Activated effector memory CD4-positive, alpha-beta T cell treated with Interleukin-2 at 50 U/mL for 16 hours (primary cell): ENCODE measurements at places on chromosomes 13 and 19.

DNA sequence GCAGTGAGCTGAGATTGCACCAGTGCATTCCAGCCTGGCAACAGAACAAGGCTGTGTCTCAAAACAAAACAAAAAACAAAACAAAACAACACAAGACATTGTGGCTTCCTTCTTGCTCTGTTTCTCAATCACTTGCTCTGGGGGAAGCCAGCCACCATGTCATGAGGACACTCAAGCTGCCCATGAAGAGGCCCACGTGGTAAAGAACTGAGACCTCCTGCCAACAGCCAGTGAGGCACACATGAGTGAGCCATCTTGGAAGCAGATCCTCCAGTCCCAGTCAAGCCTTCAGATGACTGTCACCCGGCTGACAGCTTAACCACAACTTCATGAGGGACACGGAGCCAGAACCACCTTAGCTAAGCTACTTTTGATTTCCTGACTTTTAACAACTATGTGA, 25.2 kb downstream of the CPT1C start:
- DNase-seq, result no peak

- DNase-seq, result no peak
These were observed 220.3 kb downstream of the DNAJC15 start for GRCh38 chr13:43243711-43244110.

DNA sequence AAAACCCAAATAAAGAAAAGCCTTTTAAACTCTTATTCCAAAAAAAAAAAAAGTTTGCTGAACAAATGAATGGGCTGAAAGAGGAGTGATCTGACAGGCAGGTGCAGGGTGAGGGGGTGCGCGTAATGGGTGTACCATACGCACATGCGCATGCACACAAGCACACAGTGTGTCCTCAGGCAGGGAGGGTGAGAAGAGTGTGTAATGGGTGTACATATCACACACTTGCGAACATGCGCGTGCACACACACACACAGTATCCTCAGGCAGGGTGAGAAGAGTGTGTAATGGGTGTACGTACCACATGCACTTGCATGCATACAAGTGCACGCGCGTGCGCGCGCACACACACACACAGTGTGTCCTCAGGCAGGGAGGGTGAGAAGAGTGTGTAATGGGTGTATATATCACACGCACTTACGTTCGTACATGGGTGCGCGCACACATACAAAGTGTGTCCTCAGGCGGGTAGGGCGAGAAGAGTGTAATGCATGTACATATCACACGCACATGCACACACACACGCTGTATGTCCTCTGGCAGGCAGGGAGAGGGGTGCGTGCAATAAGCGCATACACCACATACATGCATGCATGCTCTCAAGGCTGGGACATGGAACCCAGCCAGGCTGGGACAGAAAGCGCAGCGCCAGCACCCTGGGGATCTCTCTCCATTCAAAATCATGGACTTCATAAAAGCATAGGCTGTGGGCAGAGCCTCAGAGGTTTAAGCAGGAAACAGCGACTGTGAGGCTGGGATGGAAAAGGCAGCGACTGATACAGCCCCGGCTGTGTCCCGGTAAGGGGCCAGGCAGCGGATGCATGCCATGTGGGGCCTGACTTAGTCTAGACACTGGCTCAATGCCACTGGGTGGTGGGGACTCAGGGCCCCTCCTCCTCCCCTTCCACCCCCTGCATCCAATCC, 70.4 kb downstream of the CEBPG start:
- DNase-seq, result no peak

DNA sequence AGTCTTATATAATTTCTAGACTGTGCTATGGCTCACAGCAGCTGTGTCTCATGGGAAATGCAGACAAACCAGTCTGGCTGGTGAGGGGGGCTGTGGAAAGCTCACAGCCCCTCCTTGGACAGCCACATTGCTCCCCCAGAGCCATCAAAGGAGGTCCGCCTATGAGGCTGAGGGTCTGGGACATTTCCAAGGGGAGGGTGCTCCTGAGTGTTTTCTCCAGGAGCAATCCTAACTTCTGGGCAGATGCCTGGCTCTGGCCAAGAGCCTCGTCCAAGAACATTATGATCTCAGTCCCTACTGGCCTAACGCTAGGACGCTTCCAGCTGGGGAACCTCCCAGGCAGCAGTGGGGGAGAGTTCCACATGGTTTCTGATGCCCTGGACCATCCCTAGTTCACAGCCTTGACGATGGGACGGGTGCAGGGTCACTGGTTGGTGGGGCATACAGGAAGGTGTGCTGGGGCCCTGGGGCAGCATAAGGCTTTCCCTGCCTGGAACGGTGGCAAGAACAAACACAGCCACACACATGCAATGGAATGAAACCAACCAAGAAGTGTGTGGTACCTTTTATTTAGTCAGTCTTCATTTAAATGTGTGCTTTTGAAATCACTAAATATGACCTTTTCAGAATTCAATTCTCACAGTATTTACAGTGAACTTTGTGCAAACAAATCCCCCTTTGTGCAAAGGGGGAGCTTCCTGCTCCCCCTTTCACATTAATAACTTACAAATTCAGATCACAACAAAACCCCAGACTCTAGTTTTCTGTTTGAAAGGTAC, 60.6 kb downstream of the CDADC1 start:
- no peak for DNase-seq

DNA sequence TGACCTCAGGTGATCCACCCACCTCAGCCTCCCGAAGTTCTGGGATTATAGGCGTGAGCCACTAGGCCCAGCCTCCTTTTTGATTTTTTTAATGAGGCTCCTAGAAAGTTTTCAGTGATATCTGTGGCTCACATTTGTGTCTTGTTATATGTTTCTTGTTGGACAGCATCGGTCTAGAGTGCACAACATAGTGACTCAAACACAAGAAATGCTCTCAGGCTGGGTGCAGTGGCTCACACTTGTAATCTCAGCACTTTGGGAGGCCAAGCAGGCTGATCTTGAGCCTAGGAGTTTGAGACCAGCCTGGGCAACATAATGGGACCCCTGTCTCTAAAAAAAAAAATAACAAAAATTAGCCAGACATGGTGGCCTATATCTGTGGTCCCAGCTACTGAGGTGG, 8.2 kb downstream of the PHF11 start:
- no peak for DNase-seq

GRCh38 chr19:12346896-12347295, 13.5 kb upstream of the ZNF563 start:
- DNase-seq, result no peak

DNA sequence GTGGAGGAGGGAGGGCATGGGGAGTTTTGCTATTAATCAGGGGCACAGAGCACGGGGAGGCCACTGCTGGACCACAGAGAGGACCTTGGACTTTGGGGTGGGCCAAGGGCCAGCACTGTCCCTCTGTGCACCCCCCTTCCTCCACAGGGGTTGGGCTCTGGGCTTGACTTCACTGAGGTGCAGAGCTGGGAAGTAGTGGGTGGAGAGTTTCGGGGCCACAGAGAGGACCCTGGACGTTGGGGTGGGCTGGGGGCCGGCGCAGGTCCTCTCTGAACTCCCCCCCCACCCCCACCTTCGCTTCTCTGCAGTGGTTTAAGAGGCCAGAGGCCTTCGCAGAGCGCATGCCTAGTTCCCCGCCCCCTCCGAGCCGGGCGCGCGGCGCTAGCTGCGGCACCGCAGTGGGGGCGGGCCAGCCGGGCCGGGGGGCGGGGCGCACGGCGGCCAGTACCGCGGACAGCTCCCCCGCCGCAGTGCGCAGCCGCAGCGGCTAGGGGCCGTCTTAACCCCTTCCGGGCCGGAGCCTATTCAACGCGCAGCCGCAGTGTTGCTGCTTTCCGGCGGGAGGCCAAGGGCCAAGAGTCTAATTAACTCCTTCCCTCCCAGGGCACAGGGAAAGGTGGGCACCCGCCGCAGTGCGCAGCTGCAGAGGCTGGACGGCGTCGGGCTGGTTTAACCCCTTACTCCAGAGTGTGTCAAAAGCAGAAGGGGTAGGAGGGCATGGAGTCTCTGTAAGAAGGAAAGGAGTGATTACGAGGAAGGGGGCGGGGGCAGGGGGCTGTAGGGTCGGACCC, 3.7 kb downstream of the KCNC3 start:
- peak; percentile 54 for DNase-seq

- no peak for DNase-seq
These were observed 29.3 kb downstream of the MZT1 start for GRCh38 chr13:72698164-72698563.

GRCh38 chr19:35267353-35267817, 1.4 kb upstream of the USF2 start:
- no peak for DNase-seq

- peak; percentile 58 for DNase-seq
These were observed 7.4 kb downstream of the ETHE1 start for GRCh38 chr19:43519436-43520088.

GRCh38 chr19:19489804-19490204, 25.5 kb downstream of the TSSK6 start:
- DNase-seq, result no peak

- DNase-seq, result no peak
These were observed 447.4 kb downstream of the EFNB2 start for GRCh38 chr13:106088085-106088484.

DNA sequence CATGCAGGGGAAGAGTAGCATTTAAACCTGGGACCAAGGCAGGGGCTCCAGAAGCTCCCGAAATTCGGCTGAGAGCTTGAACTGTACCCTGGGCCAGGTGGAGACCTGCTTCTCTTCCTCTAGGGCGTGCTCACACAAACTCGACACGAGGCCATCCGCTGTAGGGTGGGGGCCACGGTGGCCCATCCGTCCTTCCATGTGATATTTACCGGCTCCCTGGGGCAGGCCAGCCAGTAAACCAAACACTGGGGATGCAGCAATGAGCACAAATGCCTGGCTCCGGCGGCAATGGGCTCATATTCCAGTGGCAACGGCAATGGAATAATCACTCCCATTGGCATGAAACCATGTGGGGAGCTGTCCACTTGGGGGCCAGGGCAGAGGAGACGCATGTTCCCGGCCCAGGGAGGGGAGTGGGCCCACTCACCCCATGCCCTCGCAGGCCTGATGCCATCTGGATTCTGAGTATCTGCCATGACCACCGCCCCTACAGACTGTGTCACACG, 10.8 kb downstream of the SH3GL1 start:
- DNase-seq, result no peak

DNA sequence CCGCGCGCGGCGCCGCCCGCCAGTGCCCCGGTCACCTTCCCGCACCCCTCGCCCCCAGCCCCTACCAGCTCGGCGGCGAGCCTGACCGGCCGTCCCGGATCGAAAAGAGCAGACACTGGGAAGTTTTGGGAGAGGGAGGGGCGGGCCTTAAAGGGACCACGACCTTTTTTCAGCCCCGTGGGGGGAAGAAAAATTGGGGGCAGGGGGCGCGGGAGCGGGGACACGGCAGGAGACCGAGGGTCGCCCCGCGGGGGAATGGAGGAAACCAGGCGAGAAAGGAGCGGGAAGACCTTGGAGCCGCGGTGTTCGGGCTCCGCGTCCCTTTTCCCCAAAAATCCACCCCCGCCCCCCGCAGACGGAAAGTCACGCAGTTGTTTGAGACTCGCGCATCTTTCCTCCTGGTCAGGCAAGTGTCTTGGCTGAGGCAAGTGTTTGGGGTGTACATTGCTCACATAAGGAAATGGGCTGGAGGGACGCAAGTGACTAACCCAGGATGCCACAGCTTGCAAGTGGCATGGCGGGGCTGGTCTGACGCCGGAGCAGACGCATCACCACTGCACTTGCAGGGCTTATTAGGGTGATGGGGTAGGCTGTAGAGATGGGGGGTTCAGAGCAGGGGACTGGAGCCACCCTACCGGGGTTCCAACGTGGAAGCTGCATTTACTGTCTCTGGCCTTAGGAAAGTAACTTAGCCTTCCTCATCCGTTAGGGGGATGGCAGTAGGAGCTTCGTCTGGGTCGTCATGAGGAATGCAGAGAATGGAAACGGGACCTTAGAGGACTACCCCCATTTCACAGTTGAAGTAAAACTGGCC, 2.7 kb upstream of the HNRNPL start:
- DNase-seq, result peak; percentile 54

- no peak for DNase-seq
These were observed 11.8 kb upstream of the SELENOW start for GRCh38 chr19:47766670-47767069.

DNA sequence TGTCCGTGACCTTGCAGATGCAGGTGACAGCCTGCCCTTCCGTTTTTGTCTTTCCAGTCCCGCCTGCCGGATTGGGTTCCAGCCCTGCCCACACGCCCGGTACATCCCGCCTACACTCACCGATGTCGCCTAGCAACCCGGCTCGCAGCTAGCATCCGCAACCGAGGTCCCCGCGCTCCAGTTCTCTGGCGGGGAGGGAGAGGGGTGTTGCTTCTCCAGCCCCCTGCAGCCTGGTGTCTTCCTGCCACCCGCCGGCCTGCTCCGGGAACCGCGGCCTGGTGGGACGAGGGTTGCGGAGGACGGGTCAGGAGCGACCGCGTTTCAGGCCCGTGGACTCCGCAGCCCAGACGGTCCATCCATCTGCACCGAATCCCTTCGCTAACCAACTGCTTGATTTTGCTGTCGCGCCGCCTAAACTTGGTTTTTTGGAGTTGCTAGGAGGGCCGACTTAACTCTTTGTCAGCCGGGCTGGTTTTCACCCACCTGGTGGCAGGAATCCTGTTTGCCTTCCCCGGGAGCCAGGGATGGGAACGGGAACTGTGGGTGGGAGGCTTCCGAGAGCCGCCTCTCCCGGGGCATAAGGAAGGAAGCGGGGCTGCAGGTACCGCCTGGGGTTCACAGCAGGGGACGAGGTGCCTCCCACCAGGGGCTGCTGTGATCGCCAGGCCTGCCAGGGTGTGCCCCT, 15.4 kb upstream of the MATK start:
- peak; percentile 37 for DNase-seq

GRCh38 chr19:34508540-34508939, 27.0 kb downstream of the WTIP start:
- no peak for DNase-seq

GRCh38 chr13:67961331-67961730, 731.2 kb upstream of the PCDH9 start:
- DNase-seq, result no peak

DNA sequence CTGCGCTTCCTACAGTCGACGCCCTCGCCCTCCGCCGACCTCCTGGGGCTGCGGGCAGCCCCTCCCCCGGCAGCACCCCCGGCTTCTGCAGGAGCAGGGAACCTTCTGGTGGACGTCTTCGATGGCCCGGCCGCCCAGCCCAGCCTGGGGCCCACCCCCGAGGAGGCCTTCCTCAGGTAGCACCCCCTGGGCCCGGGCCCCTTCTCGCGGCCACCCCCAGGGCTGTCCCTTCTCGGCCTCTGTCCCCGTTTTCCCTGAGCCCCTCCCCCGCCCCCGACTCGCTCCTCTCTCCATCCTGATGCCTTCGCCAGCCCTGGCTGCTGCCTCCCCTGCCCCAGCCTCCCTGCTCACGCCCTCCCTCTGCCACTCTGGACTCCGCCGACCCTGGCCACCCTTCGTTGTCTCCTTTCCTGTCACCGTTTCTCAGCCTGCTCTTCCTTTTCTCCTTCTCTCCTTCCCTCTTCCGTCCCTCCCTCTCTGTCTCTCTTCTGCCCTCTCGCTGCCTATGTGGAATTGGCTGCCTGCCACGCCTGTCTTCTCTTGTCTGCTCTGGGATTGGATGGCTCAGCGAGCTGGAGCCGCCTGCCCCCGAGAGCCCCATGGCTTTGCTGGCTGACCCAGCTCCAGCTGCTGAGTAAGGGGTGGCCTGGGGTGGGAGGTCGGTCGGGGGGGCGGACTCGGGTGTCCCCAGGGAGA, 11.0 kb downstream of the FUZ start:
- DNase-seq, result no peak
